NCI-H1417 (cell line): ENCODE measurements at places on chromosomes 16 and 17.

- no peak for DNase-seq
Measured at GRCh38 chr17:81916234-81917001, 1.6 kb downstream of the SIRT7 start.

GRCh38 chr17:72120642-72121163, at the start of gene SOX9:
Gene SOX9, plus strand, starts transcription at chr17:72121020. Its CDS starts 372 bp downstream, at chr17:72121392.
- DNase-seq: peak; percentile 82

DNA sequence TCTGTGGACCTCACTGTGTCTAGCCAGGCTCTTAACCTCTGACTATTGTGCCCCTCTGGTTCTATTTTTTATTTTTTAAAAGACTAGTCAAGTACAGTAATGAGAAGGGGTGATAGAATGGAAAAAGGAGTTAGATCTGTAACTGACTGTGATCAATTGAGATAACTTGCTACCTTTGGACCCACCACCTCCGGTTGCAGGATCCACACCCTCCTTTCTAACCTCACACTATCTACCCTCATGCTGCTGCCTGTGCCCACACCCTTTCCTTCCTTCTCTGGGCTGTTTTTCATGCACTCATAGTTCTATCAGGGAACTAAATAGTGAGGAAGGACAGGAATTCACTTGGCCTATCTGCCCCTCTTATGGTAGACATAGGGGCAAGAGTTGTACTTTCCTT, 172.3 kb downstream of the KATNIP start:
- DNase-seq: no peak

DNA sequence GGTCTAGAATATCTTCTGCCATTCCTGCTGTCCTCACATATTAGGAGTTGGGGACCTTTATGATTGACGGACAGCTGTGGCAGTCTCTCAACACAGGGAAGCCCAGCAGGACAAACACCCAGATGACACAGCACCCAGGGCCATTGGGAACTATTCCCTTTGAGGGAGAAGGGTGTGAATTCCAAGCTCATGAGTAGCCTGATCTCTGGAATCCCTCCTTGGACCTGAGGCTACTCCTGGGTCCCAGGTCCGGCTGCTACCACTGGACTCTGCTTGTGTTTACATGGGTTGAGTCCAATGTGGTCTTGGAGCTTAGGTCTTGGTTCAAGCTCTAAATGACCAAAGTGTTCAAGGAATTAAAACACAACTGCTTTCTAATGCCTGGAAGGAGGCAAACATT, 78.9 kb downstream of the SLC6A2 start:
- no peak for DNase-seq

- DNase-seq: no peak
Measured at GRCh38 chr16:28893291-28893690, 15.0 kb downstream of the ATP2A1 start.
